ENCODE measurements at places on chromosomes 2 and 18.

DNA sequence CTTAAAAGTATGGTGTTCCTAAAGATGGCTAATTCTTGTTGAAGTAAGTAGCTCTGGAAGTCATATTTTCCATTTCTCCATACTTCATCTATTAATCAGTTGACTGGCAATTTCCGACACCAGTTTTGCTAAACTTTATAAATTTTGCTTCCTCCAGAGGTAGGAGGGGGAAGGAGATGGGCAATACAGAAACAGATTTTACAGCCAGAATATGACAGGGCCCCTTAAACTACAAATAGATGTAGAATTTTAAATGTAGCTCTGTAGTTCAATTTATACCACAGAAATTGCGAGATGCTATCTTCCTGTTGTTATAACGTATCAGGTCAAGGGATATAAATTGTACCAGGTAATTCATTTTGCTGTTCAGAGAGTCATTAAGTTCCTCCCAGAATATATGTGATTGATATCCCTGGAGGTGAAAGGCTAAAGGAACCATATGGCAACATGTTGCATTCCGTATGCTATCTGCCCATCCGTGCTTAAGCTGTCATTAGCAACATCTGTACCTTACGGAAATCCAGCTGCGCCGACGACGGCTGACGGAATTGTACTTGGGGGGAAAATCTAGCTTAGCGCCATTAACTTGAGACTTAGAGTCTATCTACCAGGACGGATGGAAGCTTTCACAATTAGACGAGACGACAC lies 8.4 kb upstream of the NR4A2 start:
- H3K27ac ChIP-seq: peak overlapping the region; percentile 100
- H3K27me3 ChIP-seq: no peaks in the 10 kb centered on the region
- H3K4me1 ChIP-seq: peaks cover 2% of the 10 kb centered on the region
- no peak for DNase-seq
- peak overlapping the region; percentile 97 for H3K4me3 ChIP-seq

- H3K4me3 ChIP-seq: no peak overlapping the region
- no peaks in the 10 kb centered on the region for H3K4me1 ChIP-seq
- H3K27me3 ChIP-seq: no peaks in the 10 kb centered on the region
- DNase-seq: no peak
- H3K27ac ChIP-seq: no peak overlapping the region
Measured at GRCh38 chr2:5940596-5941535, 248.7 kb downstream of the SOX11 start.

DNA sequence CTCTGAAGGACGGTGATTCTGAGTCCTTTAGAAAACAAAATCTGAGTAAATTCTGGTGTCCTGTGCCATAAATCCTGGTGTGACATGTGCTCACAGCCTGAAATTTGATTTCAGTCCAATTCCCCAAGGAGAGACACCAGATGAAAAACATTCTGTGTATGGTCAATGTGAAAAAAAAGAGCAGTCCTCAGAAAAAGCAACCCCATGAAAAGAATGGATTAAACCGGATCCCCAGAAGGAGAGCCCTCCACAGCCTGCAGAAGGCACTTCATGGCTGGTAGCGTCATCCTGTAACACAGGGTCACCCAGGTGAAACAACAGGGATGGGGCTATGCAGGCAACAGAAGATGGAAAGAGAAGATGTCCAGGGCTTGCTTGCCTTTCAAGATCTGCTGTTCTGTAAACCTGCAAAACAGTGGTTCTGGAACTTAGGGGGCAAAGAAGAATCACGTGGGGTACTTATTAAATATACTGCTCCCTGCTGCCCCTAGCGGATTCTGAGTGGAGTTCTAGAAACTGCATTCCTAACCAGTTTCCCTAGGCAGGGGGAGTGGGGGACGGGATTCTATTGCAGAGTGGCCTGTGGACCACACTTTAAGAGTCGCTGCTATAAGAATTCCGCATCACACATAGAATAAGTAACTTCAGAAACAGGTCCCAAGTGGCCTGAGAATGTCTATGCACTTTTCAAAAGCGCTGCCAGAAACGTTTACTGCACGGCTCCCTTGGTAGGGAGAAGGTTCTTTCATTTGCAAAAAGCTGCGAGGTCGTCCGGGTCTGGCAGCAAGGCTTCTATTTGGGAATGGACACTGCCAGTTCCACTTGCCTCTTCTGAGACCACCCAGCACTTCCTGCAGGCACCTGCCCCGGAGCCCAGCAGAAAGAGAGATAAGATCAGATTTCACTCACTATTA lies 118.9 kb upstream of the ARL5A start:
- H3K27me3 ChIP-seq: no peaks in the 10 kb centered on the region
- H3K36me3 ChIP-seq: no peaks in the 10 kb centered on the region
- no peak overlapping the region for H3K27ac ChIP-seq
- DNase-seq: peak; percentile 60

DNA sequence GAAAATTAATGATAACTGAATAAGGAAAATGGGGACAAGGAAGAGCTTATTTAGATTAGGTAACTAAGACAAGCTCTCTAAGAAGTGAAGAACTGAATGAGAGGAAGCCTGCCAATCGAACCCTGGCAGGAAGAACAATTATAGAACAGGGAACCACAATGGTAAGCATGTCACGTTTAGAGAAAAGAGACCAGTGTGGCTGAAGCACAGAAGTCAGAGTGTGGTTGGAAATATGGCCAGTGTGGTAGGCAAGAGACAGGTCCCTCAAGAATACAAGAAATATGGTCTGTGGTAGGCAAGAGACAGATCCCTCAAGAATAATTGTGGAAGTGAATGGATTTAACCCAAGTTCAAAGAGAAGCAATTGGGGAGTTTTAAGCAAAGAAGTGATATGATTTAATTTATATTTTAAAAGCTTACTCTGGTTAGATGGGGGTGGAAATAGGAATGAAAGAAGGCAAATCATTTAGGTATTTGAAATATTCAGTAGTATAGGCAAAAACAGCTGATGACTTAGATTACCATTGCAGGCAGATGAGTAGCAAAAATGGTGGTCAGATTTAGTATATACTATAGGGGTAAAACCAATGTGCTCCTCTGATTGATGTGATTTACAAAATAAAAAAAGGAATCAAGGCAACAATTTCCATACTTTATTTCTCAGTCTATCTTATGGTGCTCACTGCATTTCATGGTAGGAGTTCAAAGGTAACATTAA lies 38.8 kb upstream of the ERMN start:
- H3K27me3 ChIP-seq: no peaks in the 10 kb centered on the region
- H3K4me1 ChIP-seq: no peaks in the 10 kb centered on the region
- no peak for DNase-seq
- H3K27ac ChIP-seq: no peak overlapping the region
- no peaks in the 10 kb centered on the region for H3K36me3 ChIP-seq
- H3K4me3 ChIP-seq: no peak overlapping the region

GRCh38 chr2:41821167-41821566 lies 226.7 kb upstream of the PKDCC start:
- no peak overlapping the region for H3K4me3 ChIP-seq
- no peaks in the 10 kb centered on the region for H3K36me3 ChIP-seq
- H3K4me1 ChIP-seq: no peaks in the 10 kb centered on the region

All from SJCRH30 (cell line).